Activated CD8-positive, alpha-beta memory T cell treated with anti-CD3 and anti-CD28 coated beads for 24 hours (primary cell): ENCODE measurements at places on chromosomes 1 and 21.

DNA sequence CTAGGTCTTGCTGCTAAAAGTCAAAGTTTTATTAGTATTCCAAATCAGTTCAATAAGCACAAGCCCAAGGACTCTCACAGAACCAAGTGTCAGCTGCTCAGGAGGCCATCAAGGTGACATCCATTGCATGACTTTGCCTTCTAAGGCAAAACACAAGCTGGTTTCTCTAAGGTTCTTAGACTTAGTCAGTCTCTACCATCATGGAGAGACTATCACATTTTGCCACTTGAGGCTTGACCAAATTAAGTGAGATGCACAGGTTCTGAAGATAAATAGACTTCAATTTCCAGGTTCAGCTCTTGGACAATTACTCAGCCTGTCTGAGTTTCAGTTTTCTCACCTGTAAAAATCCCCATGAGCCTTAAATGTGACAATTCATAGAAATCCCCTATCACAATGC is 29.0 kb downstream of the TRIT1 start:
- no peak for DNase-seq

DNA sequence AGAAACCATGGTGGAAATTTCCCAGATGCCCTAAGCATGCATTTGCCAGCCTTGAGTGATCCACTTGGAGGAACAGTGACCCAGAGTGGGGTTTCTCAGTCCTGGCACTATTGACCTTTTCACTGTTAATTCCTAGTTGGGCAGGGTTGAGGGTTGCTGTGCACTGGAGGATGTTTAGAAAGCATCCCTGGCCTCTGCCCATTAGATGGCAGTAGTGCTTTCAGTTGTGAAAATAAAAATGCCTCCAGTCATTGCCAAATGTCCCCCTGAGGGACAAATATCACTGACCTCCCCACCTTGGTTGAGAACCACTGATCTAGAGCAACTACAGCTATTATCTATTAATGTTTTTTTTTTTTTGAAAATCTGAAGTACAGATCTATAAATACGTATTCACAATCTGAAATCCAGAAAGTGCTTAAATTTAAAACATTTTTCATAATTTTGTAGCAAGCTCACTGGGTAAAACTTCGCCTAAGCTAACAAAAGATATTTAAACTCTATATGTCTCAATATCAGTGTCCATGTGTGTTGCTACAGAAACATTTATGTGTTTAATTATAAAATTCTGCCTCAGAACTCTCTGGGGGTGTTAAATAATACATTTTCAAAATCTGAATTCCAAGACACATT is 27.3 kb downstream of the F3 start:
- DNase-seq = no peak

- DNase-seq = no peak
Observed at GRCh38 chr1:234208351-234208750, 164.9 kb upstream of the COA6 start.

DNA sequence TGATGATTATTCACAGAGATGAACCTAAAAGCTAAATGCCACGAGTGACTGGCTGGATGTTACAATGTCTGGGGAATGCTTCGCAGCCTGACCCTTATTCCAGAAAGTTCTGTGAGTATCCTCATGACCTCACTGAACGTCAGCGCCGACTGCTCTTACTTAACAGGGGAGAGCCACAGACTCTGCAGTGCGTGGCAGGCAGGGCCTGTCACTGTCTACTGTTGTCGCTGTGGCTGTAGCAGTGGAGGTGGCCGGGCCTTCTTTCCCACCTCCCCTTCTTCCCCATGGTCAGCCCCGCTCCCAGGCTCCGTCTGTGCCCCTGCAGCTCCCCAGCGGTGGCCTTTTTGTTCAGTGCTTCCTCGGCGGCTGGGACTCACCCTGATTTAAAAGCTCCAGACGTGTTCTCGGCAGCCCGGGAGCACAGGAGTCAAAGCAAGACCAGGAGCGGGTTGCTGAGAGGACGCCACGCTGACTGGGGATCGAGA is 52.2 kb upstream of the TARBP1 start:
- no peak for DNase-seq

DNA sequence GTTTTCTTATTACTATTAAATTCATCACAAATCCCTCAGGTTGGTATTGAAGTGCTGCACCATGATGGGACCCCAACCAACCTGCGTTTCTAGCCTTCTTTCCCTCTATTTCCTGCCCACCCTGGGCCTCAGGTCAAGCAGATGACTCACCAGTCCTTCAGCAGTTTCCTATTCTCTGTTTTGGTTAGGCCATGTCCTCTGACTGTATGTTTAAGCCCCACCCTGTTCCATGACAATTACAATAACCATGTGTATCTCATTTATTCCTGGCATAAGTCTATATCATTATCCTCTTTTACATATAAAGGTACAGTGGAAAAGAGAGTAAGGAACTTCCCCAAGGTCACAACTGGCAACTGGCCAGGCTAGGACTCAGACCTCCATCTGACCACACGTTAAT is 5.3 kb upstream of the FAM78B start:
- DNase-seq = no peak

GRCh38 chr1:229798558-229798957 is 172.5 kb downstream of the URB2 start:
- DNase-seq = no peak

- no peak for DNase-seq
Observed at GRCh38 chr1:84492726-84493125, 13.5 kb upstream of the SPATA1 start.

DNA sequence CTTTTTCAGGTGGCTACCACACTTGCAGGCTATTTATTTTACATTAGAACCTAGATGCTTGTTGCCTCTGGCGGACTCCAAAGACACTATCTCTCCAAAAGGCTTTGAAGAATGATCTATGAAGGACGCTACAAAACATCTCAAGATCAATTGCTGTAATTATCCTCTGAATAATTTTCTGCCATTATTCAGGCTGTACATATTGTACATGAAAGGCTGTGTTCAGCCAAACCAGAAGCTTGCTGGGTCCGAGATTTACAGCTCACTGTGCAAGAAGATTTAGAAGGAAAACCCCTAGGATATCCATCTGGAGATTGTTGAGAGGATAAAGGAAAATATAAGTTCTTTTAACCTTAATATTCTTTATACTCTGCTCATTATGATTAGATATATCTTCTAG is 523.6 kb upstream of the PLXNA2 start:
- no peak for DNase-seq

DNA sequence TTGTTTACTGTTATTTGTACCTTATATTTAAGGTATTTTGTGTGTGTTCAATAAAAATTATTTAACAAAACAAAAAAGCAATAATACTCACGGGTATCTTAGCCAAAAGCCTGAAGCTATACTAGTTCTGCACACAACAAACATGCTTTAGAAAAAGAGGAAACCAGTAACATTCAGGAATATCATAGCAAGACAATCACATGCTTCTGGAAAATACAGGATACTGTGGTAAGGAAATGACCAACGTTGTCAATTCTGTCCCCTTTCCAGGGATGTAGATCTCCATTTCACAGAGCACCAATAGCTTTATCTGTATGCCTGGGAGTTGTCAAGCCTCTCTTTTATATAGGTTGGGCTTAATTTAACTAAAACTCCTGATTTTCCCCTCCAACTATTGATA is 288.4 kb downstream of the SMYD3 start:
- no peak for DNase-seq

DNA sequence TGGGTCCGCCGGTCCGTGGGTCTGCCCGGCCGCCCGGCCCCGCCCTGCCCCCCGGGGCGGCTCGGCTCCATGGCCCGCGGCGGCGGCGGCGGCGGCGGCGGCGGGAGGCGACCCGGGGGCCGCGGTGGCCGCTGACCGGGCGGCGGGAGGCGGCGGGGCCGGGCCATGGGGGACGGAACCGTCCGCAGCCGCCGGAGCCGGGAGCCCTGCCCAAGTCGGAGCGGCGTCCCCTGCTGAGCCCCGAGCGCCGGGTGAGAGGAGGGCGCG is 184 bp downstream of the B4GALT2 start:
- DNase-seq = no peak

DNA sequence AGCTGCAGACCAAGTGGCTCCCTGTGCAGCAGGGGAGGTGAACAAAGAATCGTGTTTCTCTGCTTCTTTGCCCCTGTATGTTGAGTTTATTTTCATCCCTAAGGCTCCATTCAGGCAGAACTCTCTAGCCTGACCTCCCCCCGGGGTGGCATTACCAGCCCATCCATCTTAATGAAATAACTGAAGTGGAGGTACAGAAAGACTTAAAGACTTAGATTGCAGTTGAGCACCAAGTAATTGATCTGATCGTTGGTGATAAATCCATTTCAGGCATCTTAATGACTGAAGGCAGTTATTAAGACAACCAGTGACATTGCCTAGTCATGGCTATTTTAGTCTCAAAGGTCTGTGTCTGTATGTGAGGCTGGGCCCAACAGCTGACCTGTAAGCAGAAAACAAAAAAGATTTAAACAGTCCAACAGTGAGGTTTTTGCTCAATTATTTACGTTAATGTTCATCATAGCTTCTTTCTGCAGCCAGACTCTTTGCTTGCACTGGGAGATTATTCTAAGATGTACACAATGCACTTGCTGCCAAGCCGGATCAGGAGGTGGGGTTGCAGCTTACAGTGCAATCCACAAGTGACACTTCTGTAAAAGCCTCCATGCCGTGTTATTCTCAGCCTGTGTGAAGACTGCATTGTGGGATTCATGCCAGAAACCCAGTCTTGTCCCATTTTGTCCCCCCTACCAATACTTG is 363.0 kb upstream of the DUSP10 start:
- DNase-seq = no peak

DNA sequence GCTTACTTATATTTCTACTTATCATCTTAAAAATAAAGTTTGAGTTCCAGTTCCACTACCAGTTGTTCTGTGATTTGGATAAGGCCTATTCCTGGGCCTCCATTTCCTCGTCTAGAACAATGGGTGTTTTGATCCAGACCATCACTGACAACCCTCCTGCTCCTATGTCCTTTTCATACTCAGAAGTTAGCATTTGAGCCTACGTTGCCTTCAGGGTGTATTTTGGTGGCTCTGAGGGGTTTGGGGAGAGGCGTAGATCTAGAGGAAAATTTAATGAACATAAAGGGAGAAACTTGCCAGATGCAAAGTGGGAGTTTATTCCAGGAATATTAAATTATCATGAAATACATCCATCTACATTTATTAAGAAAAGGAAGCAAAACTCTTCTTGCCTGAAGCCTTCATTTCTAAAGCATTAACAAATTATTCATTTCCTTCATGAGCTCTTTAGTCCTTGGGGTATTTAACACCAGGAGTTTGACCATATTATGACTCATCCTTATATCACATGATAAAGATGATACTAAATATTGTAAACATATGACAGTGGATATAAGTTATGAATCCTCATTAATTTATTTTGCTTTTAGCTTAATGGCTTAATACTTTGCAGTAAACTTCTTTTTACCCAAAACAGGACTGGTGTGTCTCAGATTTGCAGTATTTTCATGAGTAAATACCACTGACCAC is 47.2 kb upstream of the SYT14 start:
- DNase-seq = no peak

DNA sequence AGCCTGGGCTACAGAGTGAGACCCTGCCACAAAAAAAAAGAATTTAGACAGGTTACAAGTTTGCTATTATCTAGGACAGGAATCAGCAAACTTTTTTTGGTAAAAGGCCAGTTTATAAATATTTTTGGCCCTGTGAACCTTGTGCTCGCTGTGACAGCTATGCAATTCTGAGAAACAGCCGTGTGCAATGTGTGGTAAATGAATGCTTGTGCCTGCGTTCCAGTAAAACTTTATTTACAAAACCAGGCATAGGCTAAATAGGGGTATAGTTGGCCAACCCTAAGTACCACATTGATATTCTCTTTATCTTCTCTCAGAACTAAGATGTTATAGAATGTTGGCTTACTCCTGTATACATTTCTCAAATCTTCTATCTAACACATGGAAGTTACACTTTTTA is 24.3 kb downstream of the FBXO28 start:
- DNase-seq = no peak

GRCh38 chr1:91883470-91883869 is 2.5 kb downstream of the TGFBR3 start:
- no peak for DNase-seq

DNA sequence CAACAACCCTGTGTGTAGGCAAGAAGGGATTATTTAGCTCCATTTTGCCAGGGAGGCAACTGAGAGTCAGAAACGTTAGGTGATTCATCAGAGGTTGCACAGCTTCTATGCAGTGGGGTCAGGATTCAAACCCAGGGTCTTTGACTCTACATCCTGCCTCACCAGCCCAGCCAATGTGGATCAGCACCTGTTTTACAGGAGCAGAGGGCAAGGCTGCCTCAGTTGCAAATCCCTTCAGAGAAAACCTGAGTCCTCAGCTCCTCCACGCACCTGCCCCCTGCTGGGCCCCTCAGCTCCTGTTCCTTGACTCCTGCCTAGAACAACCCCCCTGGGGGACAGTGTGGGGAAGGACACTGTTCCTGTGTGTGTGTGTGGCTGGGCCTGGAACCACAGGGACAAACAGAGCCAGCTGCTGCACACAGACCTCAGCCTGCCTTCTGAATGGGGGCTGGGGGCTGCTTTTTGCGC is 61.6 kb downstream of the LRRN2 start:
- no peak for DNase-seq

GRCh38 chr1:86154571-86155050 is 2.0 kb downstream of the COL24A1 start:
- DNase-seq = no peak

DNA sequence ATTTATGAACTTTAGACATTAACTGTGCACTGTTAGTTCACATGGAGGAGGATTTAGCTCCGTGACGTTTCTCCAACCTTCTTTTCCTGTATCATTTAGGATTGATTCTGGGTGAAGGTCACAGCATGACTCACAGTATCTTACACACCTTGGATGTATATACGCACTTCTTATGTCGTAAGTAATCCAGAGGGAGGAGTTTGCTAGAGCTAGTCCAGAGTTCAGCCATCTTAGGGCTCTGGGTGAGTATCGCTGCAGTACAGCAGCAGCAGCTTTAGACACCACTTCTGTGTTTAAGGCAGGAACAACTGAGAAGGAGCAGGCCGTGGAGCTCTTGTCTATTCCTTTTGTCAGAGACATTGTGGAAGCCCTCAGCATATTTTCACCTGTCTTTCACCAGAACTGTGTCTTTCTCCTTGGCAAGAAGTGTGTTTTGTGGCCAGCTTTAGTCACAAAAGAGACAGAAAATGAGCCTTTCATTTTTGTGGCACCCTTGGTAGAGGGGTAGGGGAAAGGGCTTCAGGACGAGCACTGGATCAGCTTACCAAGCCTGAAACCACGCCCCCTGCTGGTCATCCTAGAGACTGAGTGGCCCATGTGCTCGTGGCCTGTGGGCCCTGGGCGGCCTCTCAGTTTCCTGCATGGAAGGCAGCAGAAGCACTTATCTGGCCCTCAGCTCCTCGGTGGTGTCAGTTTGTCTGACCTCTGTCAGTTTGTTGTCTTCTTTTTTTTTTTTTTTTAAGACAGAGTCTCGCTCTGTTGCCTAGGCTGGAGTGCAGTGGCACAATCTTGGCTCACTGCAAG is 64.0 kb downstream of the ADARB1 start:
- peak; percentile 86 for DNase-seq

DNA sequence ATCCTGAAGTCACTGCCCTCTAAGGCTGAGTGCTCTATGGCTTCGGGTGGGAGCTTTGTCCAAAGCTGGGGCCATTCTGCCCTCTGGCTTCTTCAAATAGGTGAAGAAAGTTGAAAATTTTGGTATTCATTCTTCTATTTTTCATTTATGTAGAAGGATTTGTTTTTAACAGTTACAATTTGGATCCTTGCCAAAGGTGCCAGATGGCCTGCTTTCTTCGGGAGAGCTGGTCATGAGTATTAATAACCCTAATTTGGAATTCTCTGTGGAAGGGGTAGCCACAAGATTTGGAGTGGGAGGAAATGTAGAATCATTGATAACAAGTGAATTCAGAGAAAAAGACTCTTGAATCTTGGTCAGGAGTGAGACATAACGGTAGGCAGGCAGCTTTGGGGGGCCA is 370.4 kb upstream of the ST6GALNAC5 start:
- no peak for DNase-seq

GRCh38 chr1:186978596-186979556 is 150.1 kb downstream of the PLA2G4A start:
- no peak for DNase-seq
